Activated naive CD4-positive, alpha-beta T cell (primary cell): ENCODE measurements at places on chromosomes 11 and 22.

DNA sequence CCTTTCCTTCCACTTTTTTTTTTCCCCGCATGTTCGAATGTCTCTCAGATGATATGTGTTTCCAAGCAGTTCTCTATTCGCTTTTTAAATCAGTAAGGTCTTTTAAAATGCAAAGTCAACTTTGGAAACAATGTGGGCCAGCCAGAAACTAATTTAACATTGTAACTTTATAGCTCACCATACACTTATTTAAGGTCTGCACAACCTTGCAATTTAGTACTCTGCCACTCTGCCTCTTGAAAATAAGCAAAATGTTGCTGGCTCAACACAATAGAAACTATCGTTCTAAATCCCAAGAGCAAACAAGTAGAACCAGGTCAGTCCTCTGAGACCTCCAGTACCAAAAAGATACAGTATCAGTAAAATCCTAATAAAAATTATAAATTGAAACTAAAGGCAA is 109.0 kb downstream of the SIK3 start:
- no peak for DNase-seq

DNA sequence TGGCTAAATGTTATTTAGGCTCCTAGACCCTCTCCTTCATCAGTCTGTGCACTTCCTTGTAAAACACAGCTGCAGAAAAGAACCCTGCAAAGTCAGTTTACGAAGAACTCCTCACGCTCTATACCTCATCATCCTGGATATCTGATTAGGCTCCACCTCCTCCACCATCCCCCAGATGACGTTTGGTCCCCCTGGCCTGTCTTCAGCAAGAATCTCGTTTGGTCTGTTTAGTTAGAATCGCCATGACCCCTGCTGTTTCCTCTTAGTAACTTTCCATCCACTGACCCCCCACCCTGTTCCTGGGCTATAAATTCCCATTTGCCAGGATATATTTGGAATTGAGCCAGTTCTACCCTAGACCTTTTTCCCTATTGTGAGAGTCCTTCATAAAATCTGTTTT is 214.1 kb downstream of the OPCML start:
- DNase-seq: no peak

- DNase-seq: no peak
Observed at GRCh38 chr22:49937758-49938564, 19.5 kb downstream of the CRELD2 start.

DNA sequence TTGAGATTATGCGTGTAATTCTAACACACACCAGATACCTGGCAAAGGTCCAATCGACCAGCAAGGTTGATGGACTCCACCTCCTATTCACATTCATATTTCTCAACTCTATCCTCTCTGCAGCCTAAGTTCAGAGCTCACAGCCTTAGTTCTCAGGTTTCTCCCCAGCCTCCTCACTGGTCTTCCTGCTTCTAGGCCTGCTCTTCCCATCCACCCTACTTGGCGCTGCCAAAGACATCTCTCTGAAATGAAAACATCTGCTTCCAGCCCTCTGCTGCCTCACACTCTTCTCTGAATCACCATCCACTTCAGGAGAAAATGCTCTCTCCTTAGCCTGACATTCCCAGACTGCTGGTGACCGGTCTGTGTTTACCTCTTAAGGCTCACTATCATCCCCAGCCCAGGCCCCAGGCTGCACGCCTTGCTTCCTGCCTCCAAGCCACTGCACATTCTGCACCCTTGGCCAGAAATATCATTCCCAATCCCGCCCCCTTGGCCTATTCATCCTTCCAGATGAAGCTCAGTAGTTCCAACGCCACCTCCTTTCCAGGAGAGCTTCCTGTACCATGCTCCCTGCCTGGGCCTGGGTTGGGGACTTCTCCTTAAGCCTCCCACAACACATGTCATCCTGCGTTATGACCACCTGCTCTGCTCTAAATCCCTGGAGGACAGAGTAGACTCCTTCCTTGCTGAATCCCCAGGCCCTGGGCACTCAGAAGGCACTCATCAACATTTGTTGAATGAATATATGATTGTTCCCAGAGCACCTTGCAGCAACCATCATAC is 3.5 kb downstream of the ARRB1 start:
- no peak for DNase-seq

- DNase-seq: no peak
Observed at GRCh38 chr11:125315079-125315740, 150.7 kb downstream of the PKNOX2 start.

- no peak for DNase-seq
Observed at GRCh38 chr11:60857378-60858232, 1.9 kb upstream of the PTGDR2 start.

DNA sequence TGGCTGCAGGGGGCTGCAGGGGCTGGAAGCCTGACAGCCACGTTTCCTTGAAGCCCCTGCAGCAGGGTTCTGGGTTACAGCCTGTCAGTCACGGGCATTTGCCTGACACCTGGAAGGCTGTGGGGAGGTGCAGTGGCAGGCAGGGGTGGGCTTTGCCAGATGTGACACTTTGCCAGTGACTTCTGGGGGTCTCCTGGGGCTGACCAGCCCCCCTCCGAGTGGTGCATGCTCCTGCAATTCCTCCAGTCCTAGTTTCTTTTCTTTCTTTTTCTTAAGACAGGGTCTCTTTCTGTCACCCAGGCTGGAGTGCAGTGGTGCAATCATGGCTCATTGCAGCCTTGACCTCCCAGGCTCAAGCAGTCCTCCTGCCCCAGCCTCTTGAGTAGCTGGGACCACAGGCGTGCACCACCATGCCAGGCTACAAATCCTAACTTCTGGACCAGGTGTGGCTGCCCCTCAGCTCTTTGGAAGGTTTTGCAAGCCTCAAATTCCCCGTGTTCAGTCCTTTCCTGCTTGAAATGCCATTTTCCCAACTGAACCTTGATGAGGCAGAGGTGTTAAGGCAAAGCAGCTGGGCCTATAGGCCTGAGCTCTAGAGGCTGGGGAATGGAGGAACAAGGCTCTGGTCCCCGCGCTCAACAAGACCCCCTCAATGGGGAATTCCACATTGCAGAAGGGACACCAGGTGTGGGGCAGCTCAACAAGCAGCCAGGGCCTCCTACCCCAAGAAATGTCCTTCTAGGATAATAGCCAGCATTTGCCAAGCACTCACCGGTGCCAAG is 20.2 kb upstream of the CHKA start:
- DNase-seq: no peak

- DNase-seq: no peak
Observed at GRCh38 chr11:110371084-110371483, 58.7 kb upstream of the FDX1 start.

- DNase-seq: peak; percentile 12
Observed at GRCh38 chr11:61871158-61871597, 20.2 kb downstream of the FADS3 start.

- DNase-seq: no peak
Observed at GRCh38 chr11:63909591-63910506, 7.1 kb downstream of the RCOR2 start.

DNA sequence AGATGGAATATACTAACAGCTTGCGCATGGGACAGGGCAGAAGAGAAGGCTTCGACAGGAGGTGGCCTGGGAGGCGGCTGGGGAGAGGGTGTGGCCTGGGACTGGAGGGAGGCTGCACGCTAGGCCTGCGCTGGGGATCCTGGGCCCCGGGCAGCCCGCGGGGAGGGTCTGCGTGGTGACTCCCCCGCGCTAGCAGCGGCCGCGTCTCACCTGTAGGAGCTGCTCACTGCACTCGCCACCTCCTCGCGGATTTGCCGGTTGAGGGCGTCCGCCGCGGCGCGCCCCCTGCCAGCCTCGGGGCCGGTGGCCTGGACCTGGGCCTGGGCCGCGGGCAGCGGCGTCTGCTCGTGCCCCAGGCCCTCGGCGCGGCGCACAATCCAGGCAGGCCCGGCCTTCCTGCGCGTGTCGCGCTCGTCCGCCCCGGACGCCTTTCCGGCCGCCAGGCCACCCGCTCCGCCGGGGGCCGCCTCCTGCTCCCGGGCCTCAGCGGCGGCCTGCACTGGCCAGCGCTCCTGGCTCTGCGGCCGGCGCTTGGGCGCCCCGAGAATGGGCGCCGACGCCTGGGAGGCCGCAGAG is 1.5 kb downstream of the MAP6 start:
- no peak for DNase-seq

GRCh38 chr11:120248551-120249278 is 8.8 kb downstream of the POU2F3 start:
- DNase-seq: no peak

GRCh38 chr22:38867471-38868285 is 4.3 kb downstream of the CBX6 start:
- no peak for DNase-seq

GRCh38 chr11:91776655-91777054 is 448.0 kb upstream of the FAT3 start:
- DNase-seq: no peak

GRCh38 chr11:9528573-9529333 is 44.7 kb upstream of the WEE1 start:
- DNase-seq: no peak

DNA sequence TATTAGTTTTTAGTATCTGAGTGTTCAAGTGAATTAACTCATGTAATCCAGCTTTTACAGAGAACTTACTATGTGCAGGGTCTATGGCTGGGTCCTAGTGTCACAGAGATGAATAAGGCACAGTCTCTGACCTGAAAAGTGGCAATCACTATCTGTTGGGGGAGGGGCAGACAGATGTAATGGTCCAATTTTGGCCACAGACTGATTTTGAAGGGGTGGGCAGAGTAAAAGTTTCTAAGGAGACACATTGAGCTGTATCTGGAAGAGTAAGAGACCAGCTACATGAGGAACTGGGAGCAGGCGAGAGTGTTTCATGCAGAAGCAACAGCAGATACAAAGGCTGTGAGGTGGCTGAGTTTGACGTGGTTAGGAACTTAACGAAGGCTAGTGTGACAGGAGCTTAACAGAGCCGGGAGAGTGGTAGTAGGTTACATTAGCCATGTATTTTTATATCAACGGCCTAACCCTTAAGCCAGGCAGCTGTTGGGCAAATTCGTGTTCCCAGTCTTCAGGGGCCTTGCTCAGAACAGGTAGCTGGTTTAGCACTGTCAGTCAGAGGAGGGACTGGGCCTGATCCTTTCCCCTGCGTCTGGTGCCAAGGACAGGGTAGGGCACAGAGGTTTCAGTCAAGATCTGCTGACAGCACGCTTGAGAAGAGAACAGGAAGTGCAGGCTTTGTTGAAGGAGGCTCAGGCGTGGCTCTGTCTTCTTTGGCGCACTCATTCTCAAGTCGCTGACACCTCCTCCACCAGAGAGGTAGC is 1.4 kb upstream of the STIM1 start:
- peak; percentile 58 for DNase-seq

DNA sequence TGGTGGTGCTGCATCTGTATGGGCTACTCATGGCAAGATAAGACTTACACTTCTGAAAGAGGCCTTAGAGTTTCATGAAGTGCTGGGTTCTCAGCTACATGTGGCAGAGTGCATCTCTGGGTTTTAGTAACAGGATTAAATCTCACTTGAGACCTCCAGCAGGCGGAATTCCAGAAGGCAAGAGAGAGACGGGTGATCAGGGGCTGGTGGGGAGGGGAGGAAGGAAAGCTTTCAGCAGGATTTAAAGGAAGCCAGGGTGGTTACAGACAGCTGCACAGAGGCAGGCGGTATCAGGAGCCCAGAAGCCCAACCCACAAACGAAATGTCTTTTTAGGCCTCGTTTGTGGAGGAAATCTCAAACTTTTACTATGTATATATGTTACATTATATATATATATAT is 56.2 kb upstream of the CD82 start:
- DNase-seq: no peak

- DNase-seq: no peak
Observed at GRCh38 chr11:34140149-34140548, 34.7 kb downstream of the NAT10 start.

DNA sequence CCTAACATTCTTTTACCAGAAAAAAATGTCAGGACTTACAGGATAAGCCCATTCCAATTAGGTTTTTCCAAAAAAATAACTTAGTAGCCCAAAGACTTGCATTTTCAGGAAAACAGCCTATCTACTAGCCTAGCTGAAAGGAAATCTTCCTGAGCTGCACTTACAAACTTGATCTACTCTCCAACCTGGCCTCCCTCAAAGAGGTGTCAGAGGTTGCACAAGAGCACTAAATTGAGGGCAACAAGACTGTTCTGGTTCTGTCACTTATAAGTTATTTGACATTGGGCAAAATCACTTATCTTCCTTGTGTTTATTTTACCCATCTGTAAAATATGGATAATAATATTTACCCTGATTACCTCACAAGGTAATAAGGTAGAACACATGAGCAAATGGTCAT is 7.9 kb upstream of the SOX6 start:
- DNase-seq: no peak

DNA sequence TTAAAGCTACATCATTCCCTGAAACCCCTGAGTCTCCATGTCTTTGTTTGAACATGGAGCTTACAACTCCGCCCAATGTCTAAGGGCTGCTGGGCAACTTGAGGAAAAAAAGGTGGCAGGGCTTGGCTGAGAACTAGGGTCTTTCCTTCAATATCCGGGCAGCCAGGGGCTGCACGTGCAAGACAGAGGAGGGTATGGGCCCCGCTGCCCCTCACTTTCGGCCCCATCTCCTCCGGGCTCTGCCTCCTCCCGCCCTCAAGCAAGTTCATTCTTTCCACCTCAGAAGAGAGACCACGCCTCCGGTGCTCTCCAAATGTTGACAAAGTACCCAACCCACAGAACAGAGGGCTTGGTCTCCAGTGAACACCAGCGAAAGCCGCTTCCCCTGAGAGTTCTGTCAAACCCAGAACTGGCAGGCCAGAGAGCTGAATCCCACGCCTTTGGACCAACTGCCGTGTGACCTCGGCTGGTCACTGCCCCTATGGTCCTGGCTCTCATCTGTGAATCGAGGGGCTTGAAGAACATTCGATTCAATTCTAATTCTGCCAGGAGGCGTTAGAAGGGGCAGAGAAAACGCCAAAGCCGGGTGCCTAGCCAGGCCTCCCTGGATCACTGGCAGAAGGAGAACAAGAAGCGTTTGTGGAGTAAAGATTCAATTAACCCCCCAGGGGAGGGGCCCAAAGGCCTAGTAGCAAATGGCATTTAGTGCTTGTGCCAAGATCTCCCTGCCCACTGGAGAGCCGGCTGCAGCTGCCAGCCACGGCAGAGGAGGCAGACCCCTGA is 7.3 kb downstream of the PDGFB start:
- DNase-seq: no peak

GRCh38 chr11:12812849-12813248 is 138.6 kb downstream of the TEAD1 start:
- no peak for DNase-seq

DNA sequence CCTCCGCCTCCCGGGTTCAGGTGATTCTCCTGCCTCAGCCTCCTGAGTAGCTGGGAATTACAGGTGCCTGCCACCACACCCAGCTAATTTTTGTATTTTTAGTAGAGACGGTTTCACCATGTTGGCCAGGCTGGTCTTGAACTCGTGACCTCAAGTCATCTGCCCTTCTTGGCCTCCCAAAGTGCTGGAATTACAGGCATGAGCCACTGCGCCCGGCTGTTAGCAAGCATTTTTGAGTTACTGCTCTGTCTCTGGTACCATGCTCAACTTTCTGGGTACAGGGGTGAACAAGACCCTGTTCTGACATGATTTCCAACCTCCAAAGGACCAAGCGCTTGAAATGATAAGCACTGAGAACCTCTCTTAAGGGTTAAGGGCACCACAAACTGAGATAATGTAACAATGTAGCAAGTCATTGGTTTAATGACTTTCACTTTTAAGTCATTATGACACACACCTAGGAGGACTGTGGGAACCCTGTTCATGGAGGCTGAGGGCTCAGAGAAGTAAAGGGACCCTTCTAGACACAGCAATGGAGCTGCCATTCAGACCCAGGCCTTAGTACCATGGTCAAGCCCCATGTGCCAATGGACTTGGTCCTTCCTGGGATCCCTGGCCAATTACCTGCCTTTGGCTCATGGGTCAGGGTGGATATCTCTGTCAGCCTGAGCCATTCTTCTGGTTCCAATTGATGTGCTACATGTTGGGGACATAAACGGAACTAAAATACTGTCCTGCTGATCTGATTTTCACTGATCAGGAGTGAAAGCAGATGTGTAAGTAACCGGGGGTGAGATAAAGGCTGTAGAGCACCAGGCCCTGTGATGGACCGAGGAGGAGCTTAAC is 11.6 kb downstream of the SLC3A2 start:
- DNase-seq: no peak
